ENCODE measurements at places on chromosomes 12 and 14.

GRCh38 chr14:61444215-61444768, 122.9 kb downstream of the PRKCH start:
- peak; percentile 52 for DNase-seq

- no peak for DNase-seq
Measured at GRCh38 chr12:67436230-67436629, 167.1 kb downstream of the CAND1 start.

DNA sequence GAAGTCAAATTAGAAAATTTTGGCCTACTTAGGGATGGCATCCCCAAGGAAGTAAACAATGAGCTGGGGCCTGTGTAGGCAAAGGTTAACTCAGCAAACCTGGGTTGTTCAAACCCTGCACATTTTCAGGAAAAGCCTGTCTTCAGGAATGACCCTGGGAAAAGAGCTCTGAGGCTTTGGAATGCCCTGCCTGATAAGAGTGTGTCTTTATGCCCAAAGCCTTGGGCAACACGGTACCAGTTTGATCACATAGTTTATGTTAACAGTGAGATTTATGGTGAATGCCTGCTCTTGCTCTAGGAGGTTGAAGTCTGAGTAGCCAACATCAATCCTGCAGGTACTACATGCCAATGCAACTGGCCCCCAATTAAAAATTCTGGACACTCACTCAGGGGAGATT, 28.2 kb upstream of the STAB2 start:
- DNase-seq: no peak

GRCh38 chr14:60775296-60775695, 40.7 kb downstream of the MNAT1 start:
- DNase-seq: no peak

- no peak for DNase-seq
Measured at GRCh38 chr12:63319936-63320633, 169.1 kb upstream of the AVPR1A start.

GRCh38 chr12:58593557-58594304, 326.6 kb downstream of the LRIG3 start:
- DNase-seq: no peak

- DNase-seq: no peak
Measured at GRCh38 chr14:65434216-65434850, 21.8 kb downstream of the FUT8 start.

DNA sequence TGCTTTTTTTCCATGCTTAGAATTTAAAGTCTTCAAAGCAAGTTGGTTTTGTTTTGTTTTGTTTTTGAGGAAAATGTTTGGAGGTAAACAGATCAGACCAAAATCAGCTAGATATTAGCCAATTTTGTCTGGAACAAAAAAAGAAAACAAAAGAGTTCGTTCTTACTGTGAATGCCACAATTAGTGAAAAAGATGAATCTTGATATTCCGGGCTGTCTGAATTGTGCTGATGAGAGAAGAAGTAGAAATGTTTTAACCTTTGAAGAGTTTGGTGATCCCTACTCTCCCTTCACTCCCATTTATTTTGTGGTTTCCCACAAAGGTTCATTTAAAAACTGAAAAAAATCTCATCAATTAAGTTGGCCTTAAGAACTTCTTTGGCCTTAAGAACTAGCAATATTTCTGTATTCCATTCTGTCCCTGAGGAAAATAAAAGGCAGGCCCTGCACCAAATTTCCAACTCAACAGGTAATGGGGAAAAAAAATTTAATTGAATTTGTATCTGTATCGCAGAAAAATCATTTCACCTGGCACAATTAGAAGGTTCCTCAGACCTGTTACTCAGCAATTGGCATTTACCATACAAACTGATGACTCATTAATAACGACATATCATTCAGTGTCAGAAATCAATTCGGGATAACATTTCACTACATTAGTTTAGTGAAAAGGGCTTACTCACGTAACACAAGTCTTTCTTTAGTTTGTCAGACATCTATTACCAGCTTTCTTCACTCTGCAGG, 562 bp upstream of the GLIPR1L2 start:
- no peak for DNase-seq

DNA sequence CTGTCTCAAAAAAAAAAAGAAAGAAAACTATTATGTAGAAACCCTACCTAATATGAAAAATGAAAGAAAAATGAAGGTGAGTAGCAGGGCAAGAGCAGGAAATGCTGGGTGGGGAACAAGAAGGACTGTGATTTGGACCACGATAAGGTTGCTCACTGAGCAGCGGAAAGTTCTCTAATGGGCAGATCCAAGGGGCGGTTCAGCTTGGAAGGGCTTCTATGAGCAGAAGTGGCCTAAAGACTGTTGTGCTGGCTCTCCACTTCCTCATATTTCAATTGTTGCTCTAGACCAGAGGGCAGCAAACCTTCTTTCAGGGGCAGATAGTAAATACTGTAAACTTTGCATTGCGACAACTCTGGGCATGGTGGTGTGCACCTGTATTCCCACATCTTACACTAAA, 16.3 kb upstream of the NFYB start:
- DNase-seq: no peak

DNA sequence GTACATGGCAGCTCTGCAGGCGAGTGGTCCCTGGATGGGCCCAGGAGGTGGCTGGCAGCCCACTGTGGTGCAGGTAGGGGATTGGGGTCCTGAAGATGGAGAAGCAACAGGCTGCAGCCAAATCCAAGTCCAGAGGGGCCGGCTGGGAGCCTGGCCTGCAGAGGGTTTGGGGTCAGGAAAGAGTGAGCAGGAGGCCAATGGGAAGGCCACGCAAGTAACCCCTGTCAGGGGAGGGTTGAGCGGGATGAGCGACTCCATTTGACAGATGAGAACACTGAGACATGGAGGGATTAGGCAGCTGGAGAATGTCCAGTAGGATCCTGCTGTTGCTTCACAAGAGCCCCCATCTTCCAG, 136.0 kb downstream of the BCL11B start:
- DNase-seq: no peak

- no peak for DNase-seq
Measured at GRCh38 chr12:48105321-48105866, 485 bp downstream of the SENP1 start.

- no peak for DNase-seq
Measured at GRCh38 chr14:35333264-35333730, 41.1 kb downstream of the PSMA6 start.

DNA sequence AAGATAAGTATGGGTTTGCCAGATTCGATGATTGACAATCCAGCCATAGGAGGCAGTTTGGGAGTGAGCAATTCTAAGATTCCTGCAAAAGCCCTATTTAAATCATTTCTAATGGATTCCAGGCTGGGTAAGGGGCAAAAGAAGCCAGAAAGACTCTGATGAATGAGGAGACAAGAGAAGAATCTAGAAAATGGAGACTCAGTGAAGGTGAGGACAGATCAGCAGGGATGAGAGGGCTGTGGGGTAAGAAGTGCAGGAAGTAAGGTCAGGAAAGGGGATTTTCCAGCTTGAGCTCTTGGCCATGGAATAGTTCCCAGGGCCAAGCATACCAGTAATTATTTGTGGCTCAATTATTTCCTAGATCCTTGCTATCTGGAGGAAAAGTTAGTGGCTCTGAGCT, 87.3 kb downstream of the TMX1 start:
- no peak for DNase-seq

Measured in stimulated activated CD4-positive, alpha-beta T cell treated with anti-CD3 and anti-CD28 coated beads, Interleukin-2, amount 100 ng/mL, for 4 hours (primary cell).